ENCODE measurements at places on chromosomes 11 and 22.

DNA sequence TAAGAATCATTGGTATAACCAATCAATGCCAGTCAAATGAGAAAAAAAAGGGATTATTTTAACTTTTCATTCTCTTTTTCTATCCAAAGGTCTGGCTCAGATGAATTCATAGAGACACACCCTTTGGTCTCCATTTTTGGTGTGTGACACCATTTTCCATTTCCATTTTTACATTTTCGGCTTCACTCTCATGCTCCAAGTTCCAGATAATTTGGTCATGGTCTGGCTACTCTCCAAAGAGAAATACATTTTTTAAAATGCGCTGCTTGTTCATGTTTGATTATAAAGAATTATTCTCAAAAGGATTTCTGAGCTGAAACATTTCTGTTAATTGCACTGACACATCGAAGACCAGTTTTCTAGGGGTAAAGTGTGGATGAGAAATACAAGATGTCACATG, 51.6 kb upstream of the FIBIN start:
- DNase-seq, result no peak

- DNase-seq, result no peak
Observed at GRCh38 chr22:31137721-31138120, 2.6 kb downstream of the PLA2G3 start.

GRCh38 chr11:6357222-6357621, 33.1 kb upstream of the SMPD1 start:
- DNase-seq, result no peak

DNA sequence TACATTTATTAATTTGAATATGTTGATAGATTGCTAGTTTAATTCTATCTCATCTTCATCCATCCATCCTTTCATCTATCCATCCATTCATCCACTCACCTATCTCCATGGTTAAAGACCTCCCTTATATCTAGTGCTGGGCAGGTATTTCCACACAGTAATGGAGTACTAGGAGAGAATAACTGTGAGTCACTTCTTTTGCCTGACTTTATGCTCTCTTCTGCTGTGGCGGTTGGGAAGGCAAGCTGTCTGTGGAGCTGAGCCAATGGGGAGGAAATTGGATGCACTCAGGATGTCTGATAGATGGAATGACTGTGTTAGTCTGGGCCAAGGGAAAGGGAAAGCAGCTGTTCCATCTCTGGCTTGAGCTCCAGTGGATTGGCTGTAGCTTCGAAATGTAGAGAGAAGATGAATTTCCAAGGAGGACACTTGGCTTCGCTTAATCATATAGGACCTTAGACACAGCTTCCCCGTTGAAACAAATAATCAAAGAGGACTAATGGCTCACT, 60.3 kb downstream of the NELL1 start:
- DNase-seq, result no peak

- no peak for DNase-seq
Observed at GRCh38 chr11:61922539-61922938, 5.2 kb upstream of the RAB3IL1 start.

- no peak for DNase-seq
Observed at GRCh38 chr11:3153291-3153861, 11.7 kb downstream of the OSBPL5 start.

- no peak for DNase-seq
Observed at GRCh38 chr11:65899356-65900124, 648 bp downstream of the FOSL1 start.

DNA sequence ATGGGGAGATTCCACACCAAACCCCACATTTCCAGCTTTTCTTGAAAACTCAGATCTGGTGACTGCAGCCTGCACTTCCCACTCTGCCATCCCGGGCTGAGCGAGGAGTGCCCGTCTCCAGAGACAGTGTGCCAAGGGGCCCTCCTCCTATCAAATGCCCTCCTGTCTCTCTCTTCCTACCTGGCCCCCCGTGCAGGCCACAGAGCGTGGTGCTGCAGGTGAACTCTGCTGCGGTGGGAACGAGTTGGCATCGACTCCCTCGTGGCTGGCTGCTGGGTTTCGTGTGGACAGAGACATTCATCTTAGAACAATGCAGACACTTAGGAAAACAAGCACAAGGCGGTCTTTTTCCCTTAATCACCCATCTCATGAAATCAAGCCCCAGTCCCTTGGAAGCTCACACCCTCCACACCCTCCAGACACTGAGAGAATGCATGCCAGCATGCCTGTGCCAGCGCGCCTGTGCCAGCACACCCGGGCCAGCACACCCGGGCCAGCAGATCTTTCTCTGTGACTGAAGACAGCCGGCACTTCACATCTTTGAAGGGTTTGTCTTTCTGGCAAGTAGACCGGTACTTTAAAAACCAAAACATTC, 65.0 kb downstream of the PARVB start:
- no peak for DNase-seq

Measured in cortex of kidney (tissue), 1 donor.